Tongue (tissue), 3 donors: ENCODE measurements at places on chromosomes 3 and 15. TPM values are rescaled to one million over a fixed set of nuclear protein-coding genes. Genes with fewer than 3 reads are reported as not detected.

- peak; percentile 47 for DNase-seq
These were observed 88.2 kb downstream of the RAB11A start for GRCh38 chr15:65957451-65957850.

Gene CYB561D2
- 10.6 TPM for total RNA-seq

Gene PLSCR5
- not detected for total RNA-seq

DNA sequence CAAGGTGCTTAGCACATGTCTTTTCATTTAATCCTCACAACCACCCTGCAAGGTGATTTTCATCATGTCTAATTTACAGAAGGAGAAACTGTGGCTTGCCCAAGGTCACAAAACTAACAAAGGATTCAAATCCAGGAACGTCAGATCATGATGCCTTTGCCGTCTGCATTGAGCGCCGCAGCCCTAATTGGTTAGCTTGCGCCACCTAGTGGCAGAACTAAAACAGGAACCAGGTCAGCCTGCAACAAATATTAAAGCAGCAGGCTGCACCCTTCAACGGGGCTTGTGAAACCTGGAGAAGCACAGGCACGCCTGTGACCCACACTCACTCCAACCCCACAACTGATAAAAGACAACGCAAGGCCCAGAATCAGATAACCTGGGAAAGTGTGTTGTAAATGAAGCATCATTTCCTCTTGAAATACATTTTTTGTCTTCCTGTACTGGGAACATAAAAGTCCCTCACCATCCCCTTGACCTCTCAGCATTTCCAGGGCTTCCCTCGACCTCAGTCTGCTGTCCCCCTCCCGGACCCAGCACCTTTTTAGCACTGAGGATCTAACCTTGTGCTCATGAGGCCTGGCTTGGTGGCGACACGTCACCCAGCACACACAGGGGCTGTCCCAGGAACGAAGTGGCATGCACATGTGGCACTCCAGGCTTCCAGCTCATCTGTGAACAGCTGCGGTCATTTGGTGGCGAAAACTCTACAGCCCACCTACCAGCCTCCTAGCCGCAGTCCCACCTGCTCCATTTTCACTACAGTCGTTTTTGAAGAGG, 17.3 kb downstream of the DPH3 start:
- DNase-seq = peak; percentile 93

DNA sequence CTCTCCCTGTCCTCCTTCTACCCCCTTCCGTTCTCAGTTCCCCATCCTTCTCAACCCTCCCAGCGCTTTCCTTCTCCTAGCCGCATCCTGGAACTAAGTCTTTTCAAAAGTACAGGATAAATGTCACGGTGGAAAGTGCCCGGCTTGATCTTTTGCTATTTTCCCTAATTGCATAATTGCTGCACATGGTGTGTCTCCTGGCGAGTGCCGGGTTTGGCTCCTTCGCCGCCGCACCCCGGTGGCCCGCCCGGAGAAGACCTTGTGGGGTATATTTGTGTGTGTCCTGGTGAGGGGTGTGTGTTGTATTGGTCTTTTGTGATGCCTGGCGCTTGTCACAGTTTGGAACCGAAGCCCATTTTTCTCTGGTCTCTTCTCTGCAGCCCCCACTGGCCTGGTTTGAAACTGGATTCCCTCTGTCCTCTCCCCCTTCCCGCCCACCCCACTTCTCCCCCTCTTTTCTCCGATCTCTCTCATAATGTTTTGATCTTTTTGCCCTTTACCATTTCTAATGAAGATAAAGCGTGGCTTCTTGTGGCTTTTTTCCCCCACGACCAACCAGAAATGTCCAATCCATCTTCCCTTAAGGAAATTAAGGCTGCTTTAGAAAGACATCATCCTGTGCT, 692 bp downstream of the UBE2E2 start:
- DNase-seq = peak; percentile 52

DNA sequence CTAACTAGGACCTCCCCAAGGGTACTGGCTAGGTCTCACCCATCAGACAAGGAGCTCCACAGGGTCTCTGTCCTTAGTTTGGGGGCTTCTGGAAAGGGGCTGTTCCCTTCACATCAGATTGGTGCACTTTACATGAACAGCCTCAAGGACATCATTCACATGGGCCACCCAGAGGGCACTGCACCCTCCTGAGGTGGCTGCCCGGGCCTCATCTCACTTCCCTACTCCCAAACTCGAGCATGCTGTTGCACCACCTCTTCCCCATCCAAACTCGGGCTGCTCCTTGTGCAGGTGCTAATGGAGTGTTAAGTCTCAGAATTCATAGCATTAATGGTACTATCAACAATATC, 48.1 kb downstream of the RAB11A start:
- no peak for DNase-seq

- peak; percentile 68 for DNase-seq
These were observed 461 bp downstream of the XRN1 start for GRCh38 chr3:142447301-142447851.

Gene EFCC1
- total RNA-seq = 1.3 TPM

Gene GRIP2
- total RNA-seq = 14.1 TPM

DNA sequence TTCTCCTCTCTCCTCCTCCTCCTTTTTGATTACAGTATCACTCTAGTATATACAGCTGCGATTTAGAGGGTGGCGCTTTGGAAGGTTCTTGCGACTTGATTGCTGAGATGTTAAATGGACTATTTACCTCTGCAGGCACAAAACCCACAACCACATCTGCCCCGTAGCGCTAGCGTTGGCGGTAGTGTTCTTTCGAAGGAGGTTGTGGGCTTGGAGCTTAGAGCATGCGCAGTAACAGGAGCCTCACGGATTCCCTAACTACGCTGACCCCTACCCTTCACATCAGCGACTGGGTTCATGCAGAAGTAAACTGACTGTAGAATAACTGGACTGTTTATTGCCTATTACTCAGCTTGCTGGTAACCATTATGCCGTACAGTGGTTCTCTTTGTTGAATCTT, 58.0 kb downstream of the CGGBP1 start:
- peak; percentile 25 for DNase-seq

GRCh38 chr3:136819731-136820679, 1.1 kb downstream of the SLC35G2 start:
- peak; percentile 63 for DNase-seq

GRCh38 chr3:177571944-177572315, 374.6 kb upstream of the TBL1XR1 start:
- no peak for DNase-seq

Gene NEO1
- 41.0 TPM for total RNA-seq

Gene PCBP4
- 58.0 TPM for total RNA-seq

DNA sequence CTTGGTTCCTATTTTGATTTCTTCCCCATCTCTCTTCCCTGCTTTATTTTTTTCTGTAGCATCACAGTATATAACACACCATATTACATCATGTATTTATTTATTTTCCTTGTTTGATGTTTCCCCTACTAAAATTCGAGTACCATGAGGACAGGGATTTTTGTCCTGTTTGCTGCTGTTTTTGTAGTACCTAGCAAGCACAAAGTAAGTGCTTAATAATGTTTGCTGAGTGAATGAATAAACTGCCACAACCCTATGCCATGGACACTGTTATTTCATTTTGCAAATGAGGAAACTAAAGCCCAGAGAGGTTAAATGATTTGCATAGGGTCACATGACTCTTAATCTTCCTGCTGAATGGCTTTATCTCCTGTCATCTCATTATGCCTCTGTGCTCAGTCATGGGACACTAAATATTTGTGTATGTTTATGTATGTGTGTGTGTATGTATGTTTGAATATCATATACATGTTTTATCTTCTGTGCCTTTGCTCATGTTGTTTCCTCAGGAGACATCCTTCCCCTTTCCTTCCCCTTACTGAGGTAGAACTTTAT, 26.1 kb upstream of the MGA start:
- DNase-seq = no peak

Gene PPM1L
- total RNA-seq = 37.3 TPM

- DNase-seq = no peak
These were observed 42.5 kb downstream of the MYLK start for GRCh38 chr3:123841476-123842238.

- DNase-seq = no peak
These were observed 4.8 kb downstream of the HAPLN3 start for GRCh38 chr15:88890495-88890894.

DNA sequence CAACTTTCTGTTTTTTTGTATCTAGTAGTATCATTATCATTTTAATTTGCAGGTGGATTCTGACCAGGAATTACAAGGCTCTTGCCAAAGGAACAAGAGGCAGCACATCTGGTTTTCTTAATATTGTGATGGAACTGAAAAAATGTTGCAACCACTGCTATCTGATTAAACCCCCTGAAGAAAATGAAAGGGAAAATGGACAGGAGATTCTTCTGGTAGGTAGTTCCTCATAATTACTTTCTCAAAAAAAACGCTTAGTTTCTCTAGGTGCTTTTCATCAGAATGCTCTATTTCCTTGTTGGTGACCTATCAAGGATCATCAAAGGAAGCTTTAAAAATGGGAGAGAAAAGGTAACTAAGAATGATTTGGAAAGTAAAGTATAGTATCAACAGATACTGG, 71.6 kb downstream of the CHD2 start:
- DNase-seq = no peak

- no peak for DNase-seq
These were observed 16.3 kb downstream of the SNAPC5 start for GRCh38 chr15:66481107-66481856.

DNA sequence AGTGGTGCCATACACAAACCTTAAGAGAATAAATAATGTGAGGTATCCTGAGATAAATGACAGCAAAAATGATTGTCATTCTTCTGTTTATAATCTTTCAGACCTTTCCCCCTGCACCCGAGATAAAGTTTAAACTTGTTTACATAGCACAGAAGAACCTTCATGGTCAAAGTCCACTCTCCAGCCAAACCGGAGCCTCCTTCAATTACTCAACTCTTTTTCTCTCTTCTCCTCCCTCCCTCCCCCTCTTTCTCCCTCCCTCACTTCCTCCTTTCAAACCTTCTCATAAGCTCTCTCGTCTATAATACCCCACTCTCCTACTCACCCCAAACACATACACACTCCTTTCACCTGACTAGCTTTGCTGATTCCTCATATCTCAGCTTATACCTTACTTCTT, 198.9 kb downstream of the EFHB start:
- no peak for DNase-seq

Gene CDCP1
- total RNA-seq = 8.1 TPM

- no peak for DNase-seq
These were observed 53.0 kb downstream of the DZIP3 start for GRCh38 chr3:108642526-108642925.

DNA sequence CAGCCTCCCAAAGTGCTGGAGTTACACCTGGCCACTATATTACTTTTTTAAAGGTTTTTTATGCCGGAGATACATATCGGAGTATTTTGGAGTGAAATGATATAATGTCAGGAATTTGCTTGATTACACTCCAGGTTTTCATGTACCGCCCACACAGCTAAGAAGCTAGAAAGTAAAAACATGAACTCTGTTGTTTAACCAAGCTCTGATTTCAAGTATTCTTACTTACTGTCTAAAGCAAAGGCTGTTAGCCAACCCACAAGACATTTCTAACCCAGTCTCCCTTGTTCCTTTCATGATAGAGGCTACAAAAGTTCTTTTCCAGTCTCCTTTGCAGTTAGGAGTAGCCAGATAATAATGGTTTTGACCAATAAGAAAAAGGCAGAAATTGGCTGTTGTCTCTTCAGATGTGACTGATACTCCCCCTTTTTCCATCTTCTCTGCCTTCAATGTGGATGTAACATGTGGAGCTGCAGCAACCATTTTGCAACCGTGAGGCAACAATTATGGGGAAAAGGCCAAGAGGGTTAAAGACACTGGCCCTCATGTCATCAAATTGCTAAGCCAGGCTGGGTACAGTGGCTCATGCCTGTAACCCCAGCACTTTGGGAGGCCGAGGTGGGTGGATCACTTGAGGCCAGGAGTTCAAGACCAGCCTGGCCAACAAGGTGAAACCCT, 6.1 kb upstream of the CP start:
- no peak for DNase-seq

DNA sequence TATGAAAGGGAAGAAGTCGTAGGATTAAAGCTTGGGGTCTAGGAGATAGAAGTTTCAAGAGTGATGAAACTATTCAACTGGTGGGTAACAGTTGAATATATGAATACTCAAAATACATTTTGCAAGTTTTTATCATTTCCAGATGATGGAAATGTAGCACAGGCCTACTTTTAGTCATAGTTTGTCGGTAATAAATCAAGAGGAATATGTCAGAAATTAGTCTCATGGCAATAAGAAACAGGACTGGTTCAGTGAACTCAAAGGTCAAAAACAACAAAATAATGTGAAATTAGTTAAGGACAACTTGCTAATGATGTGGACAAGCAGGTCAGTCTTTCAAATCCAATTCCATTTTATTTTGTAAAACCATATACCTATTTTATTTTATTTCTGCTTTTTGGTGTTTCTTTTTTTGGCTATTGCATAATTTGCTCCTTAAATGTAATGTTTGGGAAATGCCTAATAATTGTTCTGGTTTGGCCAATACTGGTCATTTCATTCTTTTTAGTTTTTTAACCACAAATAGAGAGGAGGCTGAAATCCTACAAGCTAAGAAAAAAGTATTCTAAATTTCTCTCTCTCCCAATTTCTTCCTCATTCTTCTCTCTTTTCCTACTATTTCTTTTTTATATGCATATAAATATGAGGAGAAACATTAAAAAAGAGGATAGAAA, 195.2 kb upstream of the ARHGEF26 start:
- no peak for DNase-seq

Gene CADPS
- total RNA-seq = 13.3 TPM

DNA sequence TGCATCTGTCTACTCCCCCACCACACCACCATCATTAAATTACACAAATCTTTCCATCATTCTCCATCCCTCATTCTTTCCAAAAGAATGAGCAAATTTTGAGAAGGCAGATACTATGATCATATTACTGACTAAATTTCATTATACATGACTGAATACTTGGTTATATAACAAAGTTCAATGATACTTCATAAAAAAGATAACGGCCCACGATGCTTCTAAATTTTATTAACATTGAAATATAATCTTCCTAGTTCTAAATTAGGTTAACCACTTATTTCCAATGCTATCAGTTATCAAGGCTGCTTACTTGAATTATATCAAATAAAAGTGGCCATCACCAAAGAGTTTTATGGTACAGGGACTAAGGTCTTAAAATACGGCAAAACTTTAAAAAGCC, 13.5 kb downstream of the HERC1 start:
- no peak for DNase-seq

Gene GOLGA6B
- total RNA-seq = 0.21 TPM

Gene GOLGA6D
- not detected for total RNA-seq

Gene NEK10
- total RNA-seq = 40.5 TPM

Gene BCL2A1
- 8.1 TPM for total RNA-seq
